ENCODE measurements at places on chromosomes 6 and 20. TPM values are rescaled to one million over a fixed set of nuclear protein-coding genes. Genes with fewer than 3 reads are reported as not detected.

Gene CCN6
- total RNA-seq: not detected

Gene RALGAPA2
- 10.3 TPM for total RNA-seq

DNA sequence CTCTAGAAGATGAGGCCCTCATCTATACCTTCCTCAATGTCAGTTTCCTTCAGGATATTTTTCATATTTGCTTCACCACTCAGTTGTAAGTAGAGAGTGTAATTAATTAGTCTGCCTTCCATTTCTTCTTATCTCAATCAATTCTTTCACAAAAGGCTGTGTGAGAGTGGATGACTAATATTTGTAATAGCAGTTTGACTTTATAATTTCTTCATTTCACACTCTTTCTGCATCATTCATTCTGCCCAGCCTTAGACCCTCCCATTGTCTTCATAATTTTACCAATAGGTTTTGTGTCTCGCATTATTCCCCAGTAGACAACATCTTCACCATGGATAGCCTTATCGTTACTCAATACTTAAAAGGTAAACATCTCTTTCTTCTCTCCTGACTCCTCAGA, 1239.3 kb upstream of the MAP3K7 start:
- no peaks in the 10 kb centered on the region for H3K4me1 ChIP-seq
- no peak overlapping the region for H3K4me3 ChIP-seq
- H3K36me3 ChIP-seq: no peaks in the 10 kb centered on the region
- no peak for DNase-seq
- H3K27me3 ChIP-seq: no peaks in the 10 kb centered on the region

- no peak for DNase-seq
- no peaks in the 10 kb centered on the region for H3K27me3 ChIP-seq
- no peak overlapping the region for H3K4me3 ChIP-seq
- H3K27ac ChIP-seq: no peak overlapping the region
- H3K4me1 ChIP-seq: peaks cover 11% of the 10 kb centered on the region
- peaks cover 3% of the 10 kb centered on the region for H3K36me3 ChIP-seq
Measured at GRCh38 chr6:158565482-158566040, 5.7 kb downstream of the TMEM181 start.

DNA sequence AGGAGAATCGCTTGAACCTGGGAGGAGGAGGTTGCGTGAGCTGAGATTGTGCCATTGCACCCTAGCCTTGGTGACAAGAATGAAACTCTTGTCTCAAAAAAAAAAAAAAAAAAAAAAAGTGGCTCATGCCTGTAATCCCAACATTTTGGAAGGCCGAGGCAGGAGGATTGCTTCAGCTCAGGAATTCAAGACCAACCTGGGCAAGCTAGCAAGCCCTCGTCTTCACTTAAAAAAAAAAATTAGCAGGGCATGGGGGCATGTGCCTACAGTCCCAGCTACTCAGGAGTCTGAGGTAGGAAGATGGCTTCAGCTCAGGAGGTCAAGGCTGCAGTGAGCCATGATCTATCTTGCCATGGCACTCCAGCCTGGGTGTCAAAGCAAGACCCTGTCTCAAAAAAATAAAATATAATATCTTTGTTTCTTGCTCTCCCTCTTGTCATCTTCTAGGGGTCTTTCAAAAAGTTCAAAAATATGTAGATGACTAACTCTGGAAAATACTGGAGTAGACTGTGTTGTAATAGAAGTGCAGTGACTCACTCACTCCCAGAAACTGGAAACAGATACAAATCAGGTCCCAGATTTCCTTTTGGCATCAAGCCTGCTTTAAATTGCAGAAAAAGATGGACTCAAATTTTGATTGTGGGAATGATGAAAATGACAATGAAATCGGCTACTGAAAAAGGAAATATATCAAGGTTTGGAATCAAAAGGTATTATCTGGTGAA, 2.8 kb upstream of the GINM1 start:
- no peak overlapping the region for H3K4me3 ChIP-seq
- H3K27ac ChIP-seq: no peak overlapping the region
- no peak for DNase-seq
- peaks cover 14% of the 10 kb centered on the region for H3K4me1 ChIP-seq
- H3K36me3 ChIP-seq: no peaks in the 10 kb centered on the region

DNA sequence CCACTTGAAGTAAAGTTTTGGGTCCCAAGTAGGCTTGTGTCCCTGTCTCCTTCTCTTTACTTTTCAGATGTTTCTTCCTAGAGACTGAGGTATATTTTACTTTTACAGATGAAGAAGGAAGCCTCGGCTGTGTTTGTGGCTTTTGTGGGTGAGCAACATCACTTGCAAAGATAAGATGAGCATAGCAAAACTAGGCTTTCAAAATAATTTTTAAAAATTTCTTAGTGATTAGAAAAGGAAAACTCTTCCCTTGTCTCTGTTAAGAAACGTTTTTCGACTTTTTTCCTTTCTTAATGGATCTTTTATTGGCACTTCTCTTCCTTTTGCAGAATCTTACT, 7.6 kb downstream of the PTPN1 start:
- H3K4me3 ChIP-seq: peak overlapping the region; percentile 14
- DNase-seq: peak; percentile 74
- peak overlapping the region; percentile 25 for H3K27ac ChIP-seq
- H3K36me3 ChIP-seq: peaks cover 2% of the 10 kb centered on the region

Data from thymus (tissue), 14 donors.